ENCODE measurements at places on chromosomes 7 and 10. TPM values are rescaled to one million over a fixed set of nuclear protein-coding genes. Genes with fewer than 3 reads are reported as not detected.

GRCh38 chr7:32070406-32071360, at the start of gene PDE1C:
Gene PDE1C (minus strand): TSS chr7:32070407.
- DNase-seq: no peak

GRCh38 chr7:43791665-43792064, 33.2 kb downstream of the BLVRA start:
- no peak for DNase-seq

PDZD7 gene
- 0.46 TPM for total RNA-seq

GRCh38 chr10:3415038-3415736, 242.6 kb upstream of the PITRM1 start:
- no peak for DNase-seq

GRCh38 chr7:107966711-107967110, 36.2 kb downstream of the LAMB1 start:
- no peak for DNase-seq

DNA sequence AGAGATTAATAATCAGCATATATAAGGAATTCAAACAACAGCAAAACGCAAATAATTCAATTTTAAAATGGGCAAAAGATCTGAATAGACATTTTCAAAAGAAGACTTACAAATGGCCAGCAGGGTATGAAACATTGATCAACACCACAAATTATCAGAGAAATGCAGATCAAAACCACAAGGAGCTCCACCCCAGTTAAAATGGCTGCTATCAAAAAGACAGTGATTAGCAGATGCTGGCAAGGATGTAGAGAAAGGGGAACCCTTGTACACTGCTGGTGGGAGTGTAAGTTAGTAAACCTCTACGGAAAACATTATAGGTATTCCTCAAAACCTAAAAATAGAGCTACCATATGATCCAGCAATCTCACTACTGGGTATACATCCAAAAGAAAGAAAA, 128.0 kb upstream of the CACUL1 start:
- no peak for DNase-seq

DNA sequence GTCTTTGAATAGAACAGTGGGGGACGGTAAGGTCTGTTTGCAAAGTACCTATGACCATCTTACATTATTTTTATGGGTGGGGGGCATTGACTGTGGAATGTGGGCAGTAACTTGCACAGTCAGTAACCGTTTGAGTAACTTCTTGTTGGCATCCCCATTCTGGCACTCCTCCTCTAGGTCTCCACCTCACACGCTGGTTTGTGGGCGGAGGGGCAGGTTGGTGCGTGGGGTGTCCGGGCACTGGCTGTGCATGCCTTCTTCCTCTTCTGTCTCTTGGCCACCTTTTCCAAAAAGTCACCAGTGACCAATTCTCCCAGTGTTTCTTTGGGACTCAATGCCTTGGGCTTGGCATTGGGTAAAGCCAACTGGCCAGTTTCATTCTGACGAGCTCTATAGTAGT, 43.6 kb downstream of the DNAJB6 start:
- no peak for DNase-seq

- no peak for DNase-seq
Measured at GRCh38 chr10:6120691-6121090, 31.9 kb downstream of the RBM17 start.
